ENCODE measurements at places on chromosomes 5 and 9.

DNA sequence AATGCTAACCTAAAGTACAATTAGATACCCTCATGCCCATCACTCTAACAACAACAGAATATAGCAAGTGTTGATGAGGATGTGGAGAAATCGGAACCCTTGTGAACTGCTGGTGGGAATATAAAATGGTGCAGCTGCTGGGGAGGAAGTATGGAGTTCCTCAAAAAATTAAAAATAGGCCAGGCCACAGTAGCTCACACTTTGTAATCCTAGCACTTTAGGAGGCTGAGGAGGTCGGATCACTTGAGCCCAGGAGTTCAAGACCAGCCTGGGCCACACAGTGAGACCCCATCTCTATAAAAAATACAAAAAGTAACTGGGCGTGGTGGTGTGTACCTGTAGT, 18.0 kb upstream of the MRNIP start:
- no peak for DNase-seq

DNA sequence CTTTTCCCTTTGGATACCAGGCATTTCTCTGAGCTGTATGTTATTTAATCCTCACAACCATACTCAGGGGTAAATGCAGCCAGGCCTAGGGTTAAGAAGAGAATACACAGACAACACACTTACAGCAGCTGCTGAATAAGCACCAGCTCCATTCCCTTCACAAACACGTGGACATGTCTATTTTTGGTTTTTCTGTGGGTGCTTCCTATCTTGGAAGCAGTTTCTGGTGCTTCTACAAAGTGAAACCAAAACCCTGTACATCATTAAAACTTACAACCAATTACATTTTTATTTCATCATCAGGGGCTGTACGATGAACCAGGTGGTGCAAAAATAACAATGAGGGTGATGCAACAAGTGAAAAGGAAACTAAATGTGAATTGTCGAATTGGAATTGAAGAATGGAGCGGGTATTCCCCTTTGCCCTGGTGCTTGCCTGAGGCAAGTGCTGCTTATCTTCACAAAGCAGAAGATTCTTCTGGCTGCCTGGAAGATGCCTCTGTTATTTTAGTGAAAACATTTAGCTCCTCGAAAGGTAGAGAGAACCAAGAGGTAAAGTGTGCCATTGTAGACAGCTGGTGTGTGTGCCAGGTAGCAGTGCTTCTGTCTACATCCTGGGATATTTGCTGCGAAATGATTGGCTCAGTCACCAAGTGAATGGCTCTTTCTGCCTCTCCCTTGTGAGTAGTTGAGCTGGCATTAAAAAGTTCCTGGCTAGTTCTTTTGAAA, 18.6 kb upstream of the IFNB1 start:
- peak; percentile 7 for DNase-seq

GRCh38 chr9:84153885-84154284, 173.3 kb downstream of the RMI1 start:
- DNase-seq = no peak

DNA sequence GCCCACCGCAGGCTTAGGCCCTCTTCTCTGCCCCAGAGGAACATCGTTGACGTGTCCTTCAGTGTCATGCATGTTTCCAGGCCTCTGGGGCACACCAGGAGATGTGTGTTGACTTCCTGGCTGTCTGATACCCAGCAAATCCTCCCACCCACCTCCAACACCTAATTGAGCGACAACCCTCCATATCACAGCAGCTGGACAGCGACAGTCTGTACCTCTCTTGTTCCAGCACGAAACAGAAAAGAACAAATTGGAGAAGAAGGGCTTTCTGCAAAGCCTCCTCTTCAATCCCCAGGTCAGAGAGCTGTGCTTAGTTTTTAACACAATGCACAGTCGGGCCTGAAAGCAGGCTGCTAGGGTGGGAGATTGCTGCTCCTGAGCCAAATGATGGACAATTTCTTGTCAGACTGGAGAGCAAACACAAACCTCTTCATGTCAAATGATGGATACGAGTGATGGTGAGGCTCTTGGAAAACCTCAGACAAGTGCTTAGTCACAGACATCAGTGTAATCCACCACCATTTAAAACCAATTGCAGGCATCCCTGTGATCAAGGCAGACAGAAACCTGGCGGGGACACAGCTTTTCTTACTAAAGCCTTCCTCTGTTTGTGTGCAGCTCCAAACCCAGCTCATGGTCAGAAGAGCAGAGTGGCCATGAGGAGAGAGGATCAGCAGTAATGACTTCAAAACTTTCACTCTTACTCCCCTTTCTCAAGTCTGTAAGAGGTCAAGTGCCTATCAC, 110.6 kb downstream of the EBF1 start:
- no peak for DNase-seq

GRCh38 chr5:103260951-103261350, 2.4 kb downstream of the MACIR start:
- no peak for DNase-seq

DNA sequence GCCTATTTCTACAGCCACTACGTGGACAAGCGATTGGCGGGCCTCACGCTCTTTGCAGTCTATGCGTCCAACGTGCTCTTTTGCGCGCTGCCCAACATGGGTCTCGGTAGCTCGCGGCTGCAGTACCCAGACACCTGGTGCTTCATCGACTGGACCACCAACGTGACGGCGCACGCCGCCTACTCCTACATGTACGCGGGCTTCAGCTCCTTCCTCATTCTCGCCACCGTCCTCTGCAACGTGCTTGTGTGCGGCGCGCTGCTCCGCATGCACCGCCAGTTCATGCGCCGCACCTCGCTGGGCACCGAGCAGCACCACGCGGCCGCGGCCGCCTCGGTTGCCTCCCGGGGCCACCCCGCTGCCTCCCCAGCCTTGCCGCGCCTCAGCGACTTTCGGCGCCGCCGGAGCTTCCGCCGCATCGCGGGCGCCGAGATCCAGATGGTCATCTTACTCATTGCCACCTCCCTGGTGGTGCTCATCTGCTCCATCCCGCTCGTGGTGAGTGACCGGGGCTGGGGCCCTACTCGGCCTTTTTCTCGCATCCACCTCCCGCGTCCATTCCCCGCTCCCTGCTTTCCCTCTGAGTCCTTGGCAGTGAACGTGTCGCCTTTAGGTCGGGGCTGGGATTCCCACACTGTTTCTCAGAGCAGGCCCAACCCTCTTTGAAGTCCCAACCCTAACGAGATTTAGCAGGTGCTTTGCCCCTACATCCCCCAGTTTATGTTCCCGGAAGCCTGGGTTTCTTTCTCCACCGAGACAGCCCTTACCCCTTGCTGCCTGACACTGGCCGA, 1.8 kb downstream of the PTGER4 start:
- DNase-seq = no peak

GRCh38 chr5:16661713-16662112, 44.9 kb upstream of the RETREG1 start:
- no peak for DNase-seq

DNA sequence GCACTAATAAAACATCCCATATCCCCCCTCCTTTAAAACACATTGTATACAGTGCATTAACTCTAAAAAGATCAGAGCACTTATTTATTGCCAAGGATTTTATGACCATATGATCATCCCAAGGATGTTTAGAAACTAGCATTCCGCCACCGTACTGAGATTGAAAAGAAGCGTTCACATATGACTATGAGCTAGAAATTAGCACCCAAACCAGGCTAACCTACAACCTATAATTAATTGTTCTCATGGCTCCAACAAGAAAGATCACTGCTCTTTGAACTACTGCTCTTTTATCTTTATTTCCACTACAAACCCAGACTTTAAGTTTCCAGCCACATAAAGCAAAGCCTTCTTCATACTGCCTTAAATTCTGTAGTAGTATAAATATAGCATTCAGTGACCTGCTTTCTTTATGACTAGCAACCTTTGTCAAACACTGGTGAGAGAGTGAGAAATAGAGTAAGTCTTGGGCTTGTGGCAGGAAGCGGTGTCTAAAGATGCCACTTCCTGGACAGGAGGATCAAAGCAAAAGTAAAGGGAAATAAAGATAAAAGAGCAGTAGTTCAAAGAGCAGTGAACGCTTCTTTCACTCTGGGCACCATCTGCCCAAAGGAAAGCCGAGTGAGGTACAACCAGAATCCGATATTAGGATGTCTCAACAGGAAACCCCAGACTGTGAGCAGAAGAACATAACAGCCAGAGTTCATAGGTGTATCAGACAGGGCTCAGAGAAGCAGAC, 151.1 kb upstream of the ERCC6L2 start:
- DNase-seq = peak; percentile 45

DNA sequence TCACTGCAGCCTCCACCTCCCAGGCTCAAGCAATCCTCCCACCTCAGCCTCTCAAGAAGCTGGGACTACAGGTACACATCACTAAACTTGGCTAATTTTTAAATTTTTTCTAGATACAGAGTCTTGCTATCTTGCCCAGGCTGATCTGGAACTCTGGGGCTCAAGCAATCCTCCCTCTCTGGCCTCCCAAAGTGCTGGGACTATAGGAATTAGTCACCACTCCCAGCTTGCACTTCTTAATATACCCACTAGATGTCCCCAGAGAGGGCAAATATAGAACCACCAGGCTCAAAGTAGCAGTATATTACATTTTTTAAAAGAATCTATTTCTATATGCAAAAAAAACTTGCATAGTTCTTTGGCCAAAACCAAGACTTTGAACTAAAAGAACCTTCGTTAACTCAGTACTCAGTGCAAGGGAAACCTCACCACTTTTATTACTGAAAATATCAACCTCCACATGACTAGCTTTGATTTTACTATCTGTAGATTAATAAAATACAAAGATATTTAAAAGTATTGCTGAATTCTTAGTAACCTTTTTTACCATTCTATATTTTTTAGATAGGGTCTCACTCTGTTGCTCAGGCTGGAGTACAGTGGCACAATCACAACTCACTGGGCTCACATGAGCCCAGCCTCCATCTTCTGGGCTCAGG, 25.8 kb upstream of the HSD17B3 start:
- peak; percentile 11 for DNase-seq

DNA sequence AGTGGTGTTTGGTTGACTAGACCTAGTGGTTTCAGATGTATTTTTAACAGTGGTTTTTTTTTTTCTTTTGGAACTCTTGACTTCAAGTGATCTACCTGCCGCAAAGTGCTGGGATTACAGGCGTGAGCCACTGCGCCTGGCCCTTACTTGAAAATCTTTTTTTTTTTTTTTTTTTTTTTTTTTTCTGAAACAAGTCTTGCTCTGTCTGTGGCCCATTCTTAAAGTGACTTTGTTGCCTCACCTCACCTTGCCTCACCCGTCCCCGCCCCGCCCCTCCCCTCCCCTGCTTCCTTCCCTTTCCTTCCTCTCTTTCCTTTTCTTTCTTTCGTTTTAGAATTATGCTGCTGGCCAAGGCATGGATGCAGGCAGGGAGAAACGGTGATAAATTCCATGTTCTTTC, 26.0 kb downstream of the GPBP1 start:
- no peak for DNase-seq

GRCh38 chr9:126719618-126720031, 85.2 kb upstream of the ZBTB43 start:
- peak; percentile 81 for DNase-seq

DNA sequence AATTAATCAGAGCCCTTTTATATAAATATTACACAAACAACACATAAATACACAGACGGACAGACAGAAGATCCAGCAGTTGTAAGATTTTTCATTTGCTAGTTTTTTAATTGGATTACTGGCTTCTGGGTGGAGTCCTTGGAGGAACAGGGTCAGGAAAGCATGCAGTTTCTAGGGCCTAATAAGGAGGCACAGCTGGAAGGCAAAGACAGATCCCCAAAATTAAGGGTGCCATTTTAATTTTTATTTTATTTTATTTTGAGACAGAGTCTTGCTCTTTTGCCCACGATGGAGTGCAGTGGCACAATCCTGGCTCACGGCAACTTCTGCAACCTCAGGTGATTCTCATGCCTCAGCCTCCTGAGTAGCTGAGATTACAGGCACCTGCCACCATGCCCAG, 49.5 kb downstream of the PTGS1 start:
- DNase-seq = no peak

DNA sequence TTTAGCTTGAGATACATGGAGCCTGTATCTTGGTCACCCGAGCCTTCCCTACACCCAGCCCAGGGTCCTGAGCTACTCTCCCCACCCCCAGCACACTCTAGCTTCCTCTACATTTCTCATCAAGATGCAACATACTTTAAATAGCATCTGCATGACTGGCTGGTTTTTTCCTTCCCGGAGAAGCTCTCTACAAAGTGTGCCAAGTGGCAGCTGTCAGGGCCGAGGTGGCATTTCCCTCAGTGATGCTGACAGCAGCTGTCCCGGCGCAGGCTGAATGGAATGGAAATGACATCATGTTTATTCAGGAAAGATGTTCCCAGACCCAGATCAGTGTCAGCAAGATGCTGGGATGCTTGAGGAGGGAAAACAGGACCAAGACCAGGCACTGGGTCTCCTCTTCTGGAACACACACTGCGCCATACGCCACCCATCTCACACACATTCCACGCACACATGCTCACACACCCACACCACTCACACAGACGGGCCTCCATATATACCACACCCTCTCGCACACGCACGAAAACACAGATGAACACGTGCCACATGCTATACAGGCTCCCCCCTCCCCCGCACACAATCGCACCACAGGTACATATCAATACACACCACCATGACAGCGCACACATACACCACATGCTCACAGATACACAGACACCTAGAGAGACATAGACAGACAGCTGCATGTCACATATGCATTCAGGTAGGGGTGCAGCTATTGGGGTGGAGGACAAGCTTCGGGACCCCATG, 67.8 kb downstream of the LHX2 start:
- no peak for DNase-seq

DNA sequence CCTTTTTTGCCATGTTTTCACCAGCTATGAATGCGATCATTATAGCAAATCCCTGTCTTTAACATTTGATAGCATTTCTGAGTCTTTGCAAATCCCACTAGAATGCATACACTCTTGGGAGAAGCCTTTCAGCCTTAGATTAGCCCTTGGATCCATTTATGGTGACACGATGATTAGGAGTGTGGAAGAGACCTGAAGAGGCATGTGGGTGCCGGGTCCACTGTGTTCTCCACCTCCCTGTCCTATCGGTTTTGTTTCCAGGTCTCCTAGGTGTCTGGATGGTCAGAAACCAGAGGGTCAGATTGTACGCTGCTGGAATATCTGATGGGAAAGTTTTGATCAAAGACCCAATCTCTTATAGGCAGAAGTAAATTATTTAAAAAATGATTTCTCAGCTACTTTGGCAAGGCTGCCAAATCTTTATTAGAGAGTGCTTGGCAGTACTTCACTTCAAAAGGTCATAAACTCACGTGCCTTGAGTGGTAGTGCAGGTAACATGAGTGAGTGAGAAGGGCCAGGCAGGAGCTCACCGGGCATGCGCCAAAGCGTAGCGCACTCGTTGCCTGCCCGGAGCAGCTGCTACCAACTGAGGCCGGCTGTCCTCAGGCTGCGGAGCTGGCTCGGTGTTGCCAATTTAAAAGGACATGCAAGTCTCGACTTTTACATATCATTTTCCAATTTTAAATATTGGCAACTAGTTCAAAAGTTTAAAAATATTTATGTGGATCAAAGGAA, 51.3 kb downstream of the PCSK5 start:
- DNase-seq = no peak

Measured in T-helper 9 cell (primary cell).